NB4 (cell line): ENCODE measurements at places on chromosomes 6 and 20.

DNA sequence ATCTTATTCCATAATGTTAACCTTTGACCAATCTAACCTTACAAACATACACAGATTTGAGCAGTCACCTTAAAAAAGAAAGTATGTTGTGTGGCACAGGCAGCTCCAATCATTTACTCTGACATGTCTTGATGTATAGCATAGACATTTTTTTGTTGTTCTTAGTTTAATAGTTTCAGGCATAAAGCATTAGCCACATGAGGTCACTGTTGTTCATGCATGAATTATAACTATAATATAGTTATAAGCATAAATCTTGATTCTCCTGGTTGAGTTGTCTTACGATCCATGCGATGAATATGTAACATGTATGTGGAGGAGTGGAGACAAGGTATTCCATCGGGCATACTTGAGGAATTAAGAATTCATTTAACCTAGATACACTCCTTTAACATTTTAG is 26.1 kb upstream of the NKAIN2 start:
- peak; percentile 10 for DNase-seq

DNA sequence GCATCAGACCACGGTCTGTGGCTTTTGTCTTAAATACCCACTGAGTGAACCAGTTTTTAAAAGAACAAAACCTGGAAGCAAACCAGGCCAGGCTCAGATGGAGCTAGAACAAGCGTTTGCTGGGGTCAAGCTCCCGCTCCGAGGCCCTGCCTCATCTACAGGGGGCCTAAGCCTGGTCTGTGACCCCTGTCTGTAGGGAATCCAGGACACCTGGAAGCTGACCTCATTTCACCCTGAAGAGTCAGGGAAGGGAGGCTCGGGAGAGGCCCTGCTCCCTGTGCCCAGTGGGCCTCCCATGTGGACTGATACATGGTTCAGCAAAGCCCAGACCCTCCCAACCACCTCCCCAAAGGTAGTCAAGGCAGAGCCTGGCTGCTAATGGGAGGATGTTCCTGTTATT is 26.8 kb upstream of the DLGAP4 start:
- DNase-seq: no peak

- DNase-seq: peak; percentile 79
Measured at GRCh38 chr20:59948828-59949720, 8.9 kb downstream of the FAM217B start.

DNA sequence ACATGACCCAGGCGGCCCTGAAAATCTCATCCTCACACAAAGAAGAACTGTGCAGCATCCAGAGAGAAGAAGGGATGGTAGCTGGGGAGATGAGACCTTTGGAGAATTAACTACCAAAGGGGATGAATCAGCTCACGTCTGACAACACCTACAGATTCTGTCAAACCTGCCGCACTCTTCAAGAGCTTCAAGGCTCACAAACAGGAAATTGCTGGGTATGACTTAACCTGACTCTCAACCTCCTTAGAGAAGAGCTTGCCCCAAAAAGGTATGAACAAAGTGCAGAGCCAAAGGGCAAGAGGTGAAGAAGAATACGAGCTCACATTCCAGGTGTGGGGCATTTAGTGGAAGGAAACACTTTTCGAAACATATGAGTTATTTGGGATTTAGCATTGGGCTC is 139.8 kb downstream of the BACH2 start:
- no peak for DNase-seq

DNA sequence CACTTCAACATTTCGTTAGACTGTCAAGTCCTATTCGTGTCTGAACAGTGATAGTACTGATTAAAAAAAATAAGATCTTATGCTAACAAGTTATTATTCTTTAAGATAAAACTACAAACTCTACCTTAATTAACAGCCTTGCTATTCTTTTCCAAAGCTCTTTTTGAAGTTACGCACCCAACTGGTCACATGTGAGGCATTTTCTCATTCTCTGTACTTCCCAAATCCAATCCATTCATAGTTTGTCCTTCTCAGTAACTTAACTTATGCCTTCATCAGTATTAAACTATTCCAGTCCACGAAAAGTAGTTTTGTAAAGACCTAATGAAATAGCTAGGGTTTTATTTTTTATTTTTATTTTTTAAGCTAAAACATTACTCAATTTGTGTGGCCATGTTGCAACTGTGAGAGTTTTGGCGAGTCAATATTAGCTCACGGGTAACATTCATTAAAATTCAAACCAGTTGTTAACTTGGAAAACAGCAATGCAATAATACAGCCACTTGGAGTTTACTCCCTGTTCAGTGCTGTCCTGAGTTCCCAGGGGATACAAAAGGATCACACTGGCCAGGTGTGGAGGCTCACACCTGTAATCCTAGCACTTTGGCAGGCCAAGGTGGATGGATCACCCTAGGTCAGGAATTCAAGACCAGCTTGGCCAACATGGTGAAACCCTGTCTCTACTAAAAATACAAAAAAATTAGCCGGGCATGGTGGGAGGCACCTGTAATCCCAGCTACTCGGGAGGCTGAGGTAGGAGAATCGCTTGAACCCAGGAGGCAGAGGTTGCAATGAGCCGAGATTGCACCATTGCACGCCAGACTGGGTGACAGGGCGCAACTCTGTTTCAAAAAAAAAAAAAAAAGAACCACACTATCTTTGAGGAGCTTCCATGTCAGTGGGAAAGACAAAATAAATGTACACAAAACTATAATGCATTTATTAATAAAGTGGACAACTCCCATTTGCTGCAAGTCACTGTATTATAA is 27.9 kb upstream of the EEF1A1 start:
- DNase-seq: no peak

DNA sequence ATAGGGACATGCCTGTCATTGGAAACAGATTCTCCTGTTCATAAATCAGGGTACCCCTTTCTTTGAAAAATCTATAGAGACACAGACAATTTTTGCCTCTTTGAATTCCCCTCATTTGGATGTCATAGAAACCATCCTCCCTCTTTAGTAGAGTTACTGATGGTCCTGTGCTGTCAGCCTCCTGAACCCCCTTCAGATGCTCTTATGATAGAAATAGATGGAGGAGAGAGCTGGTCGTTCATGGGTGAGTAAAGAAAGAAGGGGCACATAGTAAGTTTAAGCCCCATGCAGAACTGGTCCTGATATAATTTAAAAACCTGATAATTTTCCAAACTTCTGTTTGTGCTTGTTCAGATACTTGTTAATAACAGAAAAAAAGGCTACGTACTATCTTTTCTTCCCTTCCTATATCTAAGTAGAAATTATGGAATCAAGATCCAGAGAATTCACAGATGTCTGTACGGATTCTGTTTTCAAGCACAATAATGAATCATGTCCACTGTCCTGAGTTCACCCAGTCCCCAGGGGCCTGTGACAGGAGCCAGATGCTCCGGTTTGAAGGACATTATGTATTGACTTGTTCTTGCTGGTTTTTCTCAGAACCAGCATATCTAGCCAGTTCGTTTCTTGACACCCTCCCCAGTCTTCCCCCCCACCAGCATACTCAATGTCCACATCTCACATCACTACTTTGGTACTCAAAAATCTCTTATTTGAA is 78.1 kb downstream of the NCOA7 start:
- no peak for DNase-seq

GRCh38 chr6:16338577-16339264 is 100.3 kb downstream of the GMPR start:
- no peak for DNase-seq

DNA sequence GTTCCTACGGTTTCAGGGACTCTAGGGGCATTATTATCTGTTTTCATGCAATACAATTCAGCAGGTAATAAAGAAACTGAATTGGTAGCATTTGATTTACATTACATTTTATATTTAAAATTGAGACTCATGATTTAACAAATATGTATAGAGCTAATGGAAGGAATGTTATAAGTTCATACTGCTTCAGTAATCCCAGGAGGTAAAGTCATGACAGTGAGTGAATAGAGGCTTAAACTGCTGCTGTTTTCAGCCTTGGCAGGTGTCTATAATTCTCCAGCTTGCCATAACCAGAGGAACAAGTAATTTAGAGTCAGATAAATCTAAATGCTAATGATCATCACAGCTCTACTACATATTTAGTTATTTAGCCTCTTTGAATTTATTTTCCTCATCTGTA is 360.8 kb upstream of the MANEA start:
- no peak for DNase-seq

GRCh38 chr6:12335131-12335527 is 45.0 kb downstream of the EDN1 start:
- no peak for DNase-seq

DNA sequence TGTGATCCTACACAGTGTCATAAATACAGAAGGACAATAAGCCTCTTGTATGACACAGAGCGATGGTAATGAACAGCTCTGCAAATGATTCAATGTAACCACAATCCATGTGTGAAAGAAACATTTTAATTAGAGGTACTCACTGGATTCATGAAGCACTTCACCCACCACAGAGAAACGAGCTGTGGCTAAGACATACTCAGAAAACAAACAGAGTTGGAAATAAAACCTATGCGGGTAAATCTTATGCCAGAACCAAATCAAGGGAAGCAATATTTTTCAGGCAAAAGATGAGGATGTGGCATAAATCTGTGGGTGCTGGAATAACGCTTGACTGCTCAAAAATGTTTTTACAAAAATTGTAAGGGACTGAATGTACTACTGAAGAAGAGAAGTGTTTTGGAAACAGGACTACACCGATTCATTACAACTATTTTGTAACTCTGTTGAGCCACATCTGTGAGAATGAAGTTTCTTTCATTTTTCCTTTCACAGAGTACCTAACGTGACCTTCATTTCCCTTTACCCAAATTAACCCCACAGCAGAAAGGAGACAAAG is 112.1 kb downstream of the WDR27 start:
- DNase-seq: no peak

- no peak for DNase-seq
Measured at GRCh38 chr20:45985573-45985972, 13.6 kb upstream of the ZNF335 start.
